ENCODE measurements at places on chromosomes 4 and X.

- no peak for DNase-seq
These were observed 504 bp upstream of the RBM3 start for GRCh38 chrX:48573690-48574269.

- no peak for DNase-seq
These were observed at the start of gene ZNF185 for GRCh38 chrX:152897222-152898131. TSS of gene ZNF185 (plus strand) at chrX:152898067. CDS start at chrX:152914490, 16,423 bp downstream.

- DNase-seq = no peak
These were observed 107.1 kb downstream of the TMEM131L start for GRCh38 chr4:153573221-153573620.

DNA sequence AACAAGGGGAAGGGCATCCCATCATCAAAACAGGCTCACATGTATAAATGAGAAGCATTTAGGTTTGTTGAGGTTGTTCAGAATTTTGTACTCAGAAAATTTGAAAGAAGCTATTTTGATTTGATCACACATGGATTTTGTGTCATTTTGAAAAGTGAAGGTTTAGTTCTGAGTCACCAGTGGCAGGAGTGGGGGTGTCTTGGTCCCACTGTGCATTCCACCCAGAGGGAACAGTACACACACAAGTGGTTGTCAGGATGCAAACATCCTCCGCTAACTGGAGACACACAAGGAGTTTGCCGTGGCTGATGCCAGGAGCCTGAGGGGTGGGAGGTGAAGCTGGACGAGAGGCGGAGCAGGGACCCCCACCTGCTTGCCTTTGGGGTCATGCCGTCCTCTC lies 198.2 kb upstream of the PSAPL1 start:
- DNase-seq = no peak

DNA sequence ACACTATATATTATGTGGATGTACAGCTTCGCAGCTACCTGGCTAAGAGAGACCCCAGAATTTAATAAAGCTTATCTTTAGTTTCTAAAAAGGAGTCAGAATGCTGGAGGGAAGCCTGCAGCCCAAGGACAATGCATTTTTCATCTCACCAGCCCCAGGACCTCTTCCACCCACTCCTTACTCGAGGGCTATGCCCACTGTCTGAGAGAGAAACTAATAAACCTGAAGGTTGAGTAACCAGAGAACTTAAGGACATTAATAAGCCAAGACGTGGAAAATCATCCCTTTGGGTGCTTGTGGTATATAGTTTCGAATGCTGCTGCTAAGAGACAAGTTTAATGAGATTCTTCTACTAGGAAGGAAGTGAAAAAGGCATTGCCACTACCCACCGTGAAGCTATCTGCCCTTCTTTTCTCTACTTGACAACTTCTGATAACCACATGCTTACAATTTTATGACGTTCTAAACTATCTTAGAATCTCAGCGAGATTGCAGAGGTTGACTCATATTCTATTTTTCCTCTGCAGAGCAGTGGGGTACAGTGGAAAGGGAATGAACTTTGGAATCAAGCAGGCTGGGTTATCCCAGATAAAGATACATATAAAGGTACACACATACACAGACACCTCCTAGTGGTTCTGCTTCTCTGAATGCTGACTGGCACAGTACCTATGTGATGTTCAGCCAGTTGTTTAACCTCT lies 3.3 kb downstream of the RELL1 start:
- DNase-seq = no peak

DNA sequence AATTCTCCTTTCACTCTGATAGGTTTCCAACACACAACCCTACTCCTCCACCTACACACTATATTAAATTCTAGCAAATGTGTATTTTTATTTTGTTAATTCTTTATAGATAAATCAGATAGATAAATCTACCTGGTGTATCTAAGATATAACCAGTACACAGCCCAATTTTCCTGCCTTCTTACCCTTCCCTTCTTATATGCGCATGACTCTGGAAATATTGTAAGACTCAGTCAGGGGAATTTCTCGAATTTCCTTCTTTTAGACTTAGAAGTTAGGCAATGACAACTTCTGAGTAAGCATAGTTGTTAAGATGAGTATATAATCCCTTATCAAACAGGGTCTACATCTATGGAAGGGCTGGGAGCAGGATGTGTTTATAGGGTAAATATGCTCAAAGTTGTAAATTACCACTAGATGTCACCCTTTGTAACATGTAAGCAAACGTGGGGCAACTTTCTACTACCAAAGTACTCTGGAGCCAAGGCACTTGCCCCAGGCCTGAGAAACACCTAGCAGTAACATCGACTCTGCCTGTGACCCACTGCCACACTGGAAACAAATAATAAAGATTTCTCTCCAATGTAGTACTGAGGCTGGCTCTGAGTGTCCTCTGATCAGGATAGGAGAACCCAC lies 444.7 kb downstream of the IQCM start:
- DNase-seq = peak; percentile 4

DNA sequence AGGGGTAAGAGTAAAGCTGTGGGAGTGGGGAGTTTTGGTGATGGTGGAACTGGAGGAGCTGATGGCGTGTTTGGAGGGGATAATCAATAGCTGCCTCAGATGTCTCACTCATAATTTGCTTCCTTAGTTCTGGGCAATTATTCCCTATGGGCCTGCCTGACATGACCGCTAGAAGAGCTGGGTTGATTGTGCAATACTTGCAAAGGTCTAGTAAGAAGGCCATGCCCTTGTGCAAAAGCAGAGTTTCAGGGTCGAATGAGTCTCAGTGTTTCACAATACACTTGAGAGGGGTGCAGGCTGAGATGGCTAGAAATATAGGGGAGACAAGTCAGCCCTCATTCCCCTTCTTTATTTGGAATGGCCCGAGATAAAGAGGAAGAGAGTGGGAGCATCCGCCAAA lies 858.4 kb upstream of the POU3F4 start:
- no peak for DNase-seq

DNA sequence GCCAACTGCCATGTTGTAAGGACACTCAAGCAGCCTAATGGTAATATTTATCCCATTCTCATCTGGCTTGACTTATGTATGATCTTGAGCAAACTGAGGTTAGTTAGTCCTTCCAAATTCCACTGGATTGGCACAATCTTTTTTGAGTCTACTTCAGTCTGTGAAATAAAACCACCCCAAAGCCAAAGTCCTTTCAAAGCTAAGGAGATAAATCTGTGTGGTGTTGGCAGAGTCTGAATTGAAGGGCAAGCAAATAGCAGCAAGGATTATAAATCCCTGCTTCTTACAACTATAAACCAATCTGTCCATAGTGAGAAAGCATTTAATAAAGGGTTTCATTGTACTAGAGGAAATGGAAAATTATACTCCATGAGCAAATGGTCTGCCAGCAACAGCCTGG lies 233.9 kb upstream of the GLRA2 start:
- no peak for DNase-seq

- no peak for DNase-seq
These were observed 81.5 kb downstream of the PPP3CA start for GRCh38 chr4:101265816-101266172.

DNA sequence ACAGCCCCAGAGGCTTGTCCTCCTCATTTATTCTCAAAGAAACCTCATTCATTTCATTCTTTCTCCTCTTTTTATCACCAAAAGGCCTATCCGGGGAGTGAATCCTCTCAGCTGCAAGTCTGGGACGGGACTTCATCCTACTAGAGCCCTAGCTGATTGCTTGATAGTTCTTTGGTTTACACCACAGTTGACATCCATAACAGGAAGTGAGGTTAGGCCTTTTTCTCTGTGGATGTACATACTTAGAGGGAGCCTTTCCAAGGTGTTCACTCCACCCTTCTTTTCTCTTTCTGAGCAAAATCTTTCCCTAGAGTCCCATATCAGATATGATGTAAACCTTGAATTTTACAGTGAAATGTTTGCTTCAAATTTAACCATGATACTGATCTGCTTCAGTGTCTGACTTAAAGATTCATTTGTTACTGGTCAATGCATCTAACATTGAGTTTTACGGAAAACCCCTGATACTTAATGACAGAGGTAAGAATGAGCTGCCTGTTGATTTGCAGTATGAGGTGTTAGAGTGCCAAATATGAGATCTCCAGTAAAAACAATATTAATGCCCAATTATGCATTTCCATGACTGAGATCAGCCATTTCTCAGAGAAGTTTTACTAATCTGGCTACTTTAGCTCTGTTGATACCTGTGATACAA lies 16.8 kb upstream of the CXCL5 start:
- DNase-seq = no peak

GRCh38 chrX:39367416-39367815 lies 566.2 kb downstream of the MID1IP1 start:
- no peak for DNase-seq

Measured in NCI-H1417 (cell line).